T-helper 17 cell (primary cell): ENCODE measurements at places on chromosomes 7 and 10.

DNA sequence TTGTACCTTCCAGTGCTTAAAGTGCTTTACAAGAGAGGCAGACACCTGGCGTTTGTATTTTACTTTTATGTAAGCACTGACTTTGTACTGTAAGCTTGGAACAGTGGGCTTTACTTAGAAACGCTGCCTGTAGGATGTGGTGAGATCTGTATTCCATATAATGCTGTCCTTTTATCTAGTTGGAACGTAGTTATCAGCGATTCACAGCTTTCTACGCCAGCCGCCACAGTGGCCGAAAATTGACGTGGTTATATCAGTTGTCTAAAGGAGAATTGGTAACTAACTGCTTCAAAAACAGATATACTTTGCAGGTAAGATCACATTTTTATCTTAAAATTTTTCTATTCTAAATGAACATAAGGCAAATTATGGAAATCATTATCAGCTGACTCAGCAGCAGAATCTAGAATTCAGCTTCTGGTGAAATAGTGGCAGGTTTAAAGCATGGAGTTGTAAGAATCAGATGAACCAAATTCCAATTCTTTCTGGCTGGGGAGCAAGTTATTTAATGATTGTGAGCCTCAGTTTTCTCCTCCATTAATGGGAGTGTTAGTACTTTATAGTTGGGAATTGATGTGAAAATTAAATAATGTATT, 91.5 kb downstream of the CUL1 start:
- no peak overlapping the region for H3K27ac ChIP-seq
- H3K27me3 ChIP-seq, result no peaks in the 10 kb centered on the region
- DNase-seq, result no peak

DNA sequence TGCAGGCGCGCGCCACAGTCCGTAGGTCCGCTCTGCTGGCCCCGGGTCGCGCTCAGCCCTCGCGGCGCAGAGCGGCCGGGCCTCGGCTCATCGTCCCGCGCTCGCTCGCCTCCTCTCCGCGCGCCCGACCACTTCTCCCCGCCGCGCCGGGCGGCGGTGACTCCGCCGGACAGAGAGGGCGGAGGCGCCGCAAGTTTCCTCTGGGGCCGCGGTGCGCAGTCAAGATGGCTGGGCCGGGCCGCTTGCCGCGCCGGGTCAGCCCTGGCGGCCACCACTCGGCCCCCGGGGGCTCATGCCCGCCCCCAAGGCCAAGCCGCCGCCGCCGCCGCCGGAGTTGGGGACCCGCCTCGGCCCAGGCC, 441 bp downstream of the FZD8 start:
- no peak for DNase-seq
- peaks cover 13% of the 10 kb centered on the region for H3K4me1 ChIP-seq
- peaks cover 2% of the 10 kb centered on the region for H3K36me3 ChIP-seq
- no peak overlapping the region for H3K27ac ChIP-seq
- peak overlapping the region; percentile 92 for H3K4me3 ChIP-seq
- peaks cover 6% of the 10 kb centered on the region for H3K27me3 ChIP-seq

DNA sequence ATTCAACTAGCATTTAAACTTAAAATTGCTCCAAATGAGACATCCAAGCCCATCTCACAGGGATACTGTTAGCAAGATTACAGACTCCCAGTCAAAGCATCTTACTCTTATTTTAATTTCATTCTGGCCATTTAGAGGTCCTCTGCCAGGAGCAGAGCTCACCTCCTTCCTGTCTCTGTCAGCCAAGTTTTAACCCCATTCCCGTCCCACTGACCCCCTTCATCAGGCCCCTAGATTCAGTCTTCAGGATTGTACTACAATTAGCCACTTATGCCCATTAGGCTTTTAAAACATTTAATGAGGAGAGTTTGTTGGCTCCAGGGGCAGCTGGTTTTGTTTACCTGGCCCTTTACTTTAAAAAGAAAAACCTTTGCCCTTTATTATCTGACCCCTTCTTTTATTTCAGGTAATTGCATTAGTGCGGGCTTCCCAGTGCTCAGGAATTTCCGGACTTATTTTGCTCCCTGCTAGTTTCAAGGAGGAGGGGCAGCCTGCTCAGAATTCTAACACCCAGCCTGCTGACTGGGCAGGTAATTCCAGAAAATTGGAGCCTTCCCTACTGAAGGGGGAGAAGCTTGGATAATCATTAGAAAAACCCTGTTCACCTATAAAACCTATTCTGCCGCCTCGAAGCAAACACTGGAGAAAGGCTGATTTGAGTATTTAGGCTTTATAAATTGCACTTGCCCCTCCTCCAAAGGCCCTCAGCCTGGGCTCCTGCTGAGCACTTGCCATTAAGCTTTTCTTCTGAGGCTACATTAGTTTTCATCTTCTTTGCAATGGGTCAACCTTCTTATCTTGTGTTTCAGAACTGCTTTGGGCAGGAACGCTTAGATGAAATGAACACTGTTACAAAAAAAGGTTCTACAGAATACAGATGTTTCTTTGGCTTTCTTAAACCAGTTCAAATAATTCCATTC, 200.5 kb upstream of the HPS1 start:
- H3K36me3 ChIP-seq, result no peaks in the 10 kb centered on the region
- H3K27ac ChIP-seq, result no peak overlapping the region
- peaks cover 33% of the 10 kb centered on the region for H3K27me3 ChIP-seq
- no peak overlapping the region for H3K4me3 ChIP-seq

DNA sequence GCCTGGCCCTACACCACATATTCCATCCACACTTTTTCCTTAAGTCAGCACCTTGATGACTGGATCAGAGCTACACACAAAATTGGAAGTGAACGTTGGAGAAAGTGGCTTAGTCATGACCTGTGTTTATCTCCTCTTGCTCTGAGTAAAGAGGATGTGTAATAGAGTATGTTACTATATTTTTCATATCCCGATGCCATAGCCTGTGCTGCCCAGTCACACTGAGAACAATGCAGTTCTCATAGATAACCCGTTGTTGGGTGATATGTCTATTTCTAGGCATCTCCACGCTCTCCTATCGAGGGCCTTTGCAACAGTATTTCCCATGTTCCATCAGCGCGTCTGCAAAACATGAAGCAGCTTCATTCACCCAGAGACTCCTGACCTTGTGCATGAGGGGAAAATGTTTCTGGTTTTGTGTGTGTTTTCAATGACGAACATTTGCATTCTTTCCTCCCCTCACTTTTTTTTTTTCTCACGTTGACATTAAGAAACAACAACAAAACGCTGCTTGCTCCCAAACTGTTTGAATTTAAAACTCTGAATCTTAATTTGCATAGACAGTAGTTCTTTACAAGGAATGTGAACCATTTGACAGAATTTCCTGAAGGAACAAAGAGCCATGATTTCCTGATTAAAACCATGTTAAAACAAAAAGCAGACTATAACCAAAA, 43.4 kb downstream of the GRK5 start:
- no peak for DNase-seq
- H3K27ac ChIP-seq, result no peak overlapping the region
- H3K36me3 ChIP-seq, result no peaks in the 10 kb centered on the region
- H3K4me1 ChIP-seq, result peaks cover 9% of the 10 kb centered on the region

GRCh38 chr10:76085002-76085816, 653.8 kb downstream of the LRMDA start:
- no peaks in the 10 kb centered on the region for H3K36me3 ChIP-seq
- H3K4me3 ChIP-seq, result no peak overlapping the region
- H3K27ac ChIP-seq, result no peak overlapping the region
- H3K27me3 ChIP-seq, result peaks cover 20% of the 10 kb centered on the region

DNA sequence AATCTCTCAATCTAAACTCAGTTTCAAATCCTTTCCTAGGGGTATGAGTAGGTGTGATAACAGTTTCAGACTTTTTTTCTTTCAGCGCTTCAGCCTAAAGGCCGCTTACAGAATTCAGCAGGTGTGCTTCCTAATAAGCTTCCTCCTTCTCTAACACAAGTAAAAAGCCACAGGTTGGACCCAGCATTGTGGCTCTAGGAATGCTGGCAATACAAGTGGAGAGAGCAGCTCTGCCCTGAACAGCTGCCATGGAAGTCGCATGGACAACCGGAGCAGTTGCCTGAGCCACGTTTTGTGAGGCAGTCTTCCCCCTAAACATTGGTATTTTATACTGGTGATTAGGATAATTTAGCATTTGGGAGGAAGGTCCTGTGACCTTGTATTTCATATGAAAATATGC, 83.5 kb downstream of the ST7 start:
- H3K27me3 ChIP-seq, result no peaks in the 10 kb centered on the region
- H3K36me3 ChIP-seq, result no peaks in the 10 kb centered on the region
- H3K27ac ChIP-seq, result no peak overlapping the region
- DNase-seq, result no peak

GRCh38 chr10:43793704-43794103, 145.0 kb upstream of the ZNF32 start:
- H3K27me3 ChIP-seq, result peaks cover 22% of the 10 kb centered on the region
- no peaks in the 10 kb centered on the region for H3K36me3 ChIP-seq
- no peak for DNase-seq
- H3K4me1 ChIP-seq, result peaks cover 2% of the 10 kb centered on the region
